Posterior cingulate gyrus (tissue), 11 donors: ENCODE measurements at places on chromosomes 3 and 15.
A peak's percentile ranks its signal among the peaks of the same experiment; 100 is the strongest.

DNA sequence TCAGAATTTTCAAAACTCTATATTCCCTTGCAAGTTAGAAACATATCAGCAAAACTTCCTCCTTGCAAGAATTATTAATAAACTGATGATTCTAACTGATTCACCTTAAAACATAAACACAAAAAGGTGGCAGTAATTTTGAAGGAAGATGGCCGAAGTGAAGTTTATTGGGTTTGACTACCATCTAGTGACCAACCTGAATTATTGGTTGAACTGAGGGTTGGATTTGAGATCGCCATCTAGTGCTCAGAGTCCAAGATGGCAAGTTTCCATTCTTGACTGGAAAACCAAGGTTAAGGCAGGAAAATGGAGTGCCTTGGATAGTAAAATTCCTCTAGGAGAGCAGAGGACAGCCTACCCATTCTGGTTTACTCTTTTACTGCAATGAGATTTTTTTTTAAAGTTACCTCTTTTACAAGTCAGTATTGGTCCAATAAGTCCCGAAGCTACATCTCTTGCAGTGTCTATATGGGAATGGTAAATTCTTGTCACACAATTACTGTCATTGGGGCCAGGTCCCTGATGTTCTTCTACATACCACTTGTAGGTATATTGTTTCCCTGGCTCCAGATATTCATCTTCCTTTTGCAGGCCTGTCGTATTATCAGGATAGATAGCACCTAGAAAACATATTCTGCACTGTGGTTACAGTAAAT is 51.6 kb upstream of the CP start:
- DNase-seq, result no peak

GRCh38 chr3:31196881-31197364 is 302.5 kb upstream of the GADL1 start:
- no peak for DNase-seq

- DNase-seq, result no peak
Observed at GRCh38 chr3:32493437-32494414, 8.9 kb downstream of the CMTM6 start.

- no peak for DNase-seq
Observed at GRCh38 chr3:150462108-150462507, 54.0 kb downstream of the TSC22D2 start.

GRCh38 chr3:127405010-127405598 is 117.3 kb upstream of the PRR20G start:
- DNase-seq, result peak; percentile 77

DNA sequence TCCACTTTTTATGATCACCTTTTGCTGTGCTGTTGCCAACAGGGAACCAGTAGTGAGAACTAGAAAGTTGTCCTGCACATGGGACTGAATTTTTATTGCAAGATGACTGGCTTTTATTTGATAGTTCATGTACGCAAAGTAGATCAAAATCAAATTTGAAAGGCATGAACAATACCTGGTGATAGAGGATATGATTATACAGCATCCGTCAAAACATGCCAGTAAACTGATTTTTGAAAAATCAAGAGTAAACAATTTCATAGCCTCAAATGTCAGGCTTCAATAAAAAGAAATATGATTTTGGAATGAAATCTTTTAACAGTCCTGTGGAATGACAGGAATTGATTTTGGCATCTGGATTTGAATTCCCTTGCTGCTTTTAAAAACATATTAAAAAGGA is 219.6 kb upstream of the LRRN1 start:
- no peak for DNase-seq

- DNase-seq, result no peak
Observed at GRCh38 chr3:65052101-65052500, 364.3 kb upstream of the ADAMTS9 start.

DNA sequence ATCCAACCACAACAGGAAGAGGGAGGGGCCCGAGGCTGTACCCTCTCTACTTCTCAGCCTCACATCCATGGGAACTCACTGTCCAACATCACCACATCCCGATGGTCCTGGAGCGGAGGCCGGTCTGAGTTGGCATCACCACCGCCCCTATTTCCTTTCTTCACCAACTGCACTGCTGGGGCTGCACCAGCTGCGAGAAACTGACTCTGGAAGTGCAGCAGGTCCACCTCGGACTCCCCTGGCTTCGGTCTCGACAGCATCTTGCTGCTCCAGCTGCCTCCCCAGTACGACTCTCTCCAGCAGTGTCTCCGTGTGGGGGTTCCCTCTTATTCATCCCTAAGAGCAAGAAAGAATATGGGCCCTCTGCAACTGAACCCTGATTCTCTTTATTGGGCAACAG is 7.2 kb downstream of the RPAP1 start:
- DNase-seq, result no peak
